ENCODE measurements at places on chromosomes 11 and 22. TPM values are rescaled to one million over a fixed set of nuclear protein-coding genes. Genes with fewer than 3 reads are reported as not detected.

DNA sequence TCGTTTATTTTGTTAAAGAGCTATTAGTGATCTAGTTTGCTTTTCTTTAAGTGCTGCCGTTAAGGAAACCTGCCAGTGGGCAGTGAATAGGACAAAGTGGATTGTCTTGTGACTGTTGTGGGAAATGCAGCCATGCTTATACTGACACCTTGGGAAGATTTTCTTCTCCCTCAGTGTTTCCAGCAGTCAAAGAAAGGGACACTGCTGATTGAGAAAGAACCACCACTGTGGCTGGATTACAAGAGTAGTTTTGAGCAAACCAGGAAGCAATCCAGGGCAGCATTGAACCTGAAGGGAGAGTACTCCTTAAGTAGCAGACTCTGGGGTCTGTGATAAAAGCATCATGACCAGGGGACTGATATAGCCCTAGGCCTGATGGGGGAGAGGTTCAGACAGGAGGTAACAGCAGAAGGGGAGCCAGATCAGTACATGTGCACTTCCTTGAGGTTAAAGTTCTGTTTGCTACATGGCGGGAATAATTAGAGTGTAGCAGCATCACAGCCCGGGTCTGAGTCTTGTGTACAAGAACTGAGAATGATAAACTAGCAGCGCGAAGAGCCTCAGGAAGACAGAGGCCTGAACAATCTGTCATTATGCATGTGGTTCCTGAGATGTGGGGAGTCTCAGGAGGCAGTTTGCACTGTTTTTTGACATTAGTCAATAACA lies 167.8 kb downstream of the C11orf91 start:
- DNase-seq = no peak

DNA sequence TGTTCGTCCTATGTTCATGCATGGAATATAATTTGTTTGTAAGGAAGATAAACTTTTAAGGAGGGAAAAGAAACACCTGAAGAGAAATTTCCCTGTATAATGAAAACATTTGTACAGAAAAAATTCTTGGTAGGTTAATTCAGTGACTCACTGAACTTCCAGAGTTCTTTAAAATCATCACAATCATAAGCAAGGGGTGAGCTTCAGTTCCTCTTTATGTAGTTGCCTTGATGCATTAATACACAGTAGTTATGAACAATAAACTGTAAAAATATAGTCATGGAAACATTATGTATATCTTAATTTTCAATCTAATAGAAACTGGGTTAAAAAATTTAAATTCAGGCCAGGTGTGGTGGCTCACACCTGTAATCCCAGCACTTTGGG lies 1.1 kb upstream of the C11orf65 start:
- no peak for DNase-seq

DNA sequence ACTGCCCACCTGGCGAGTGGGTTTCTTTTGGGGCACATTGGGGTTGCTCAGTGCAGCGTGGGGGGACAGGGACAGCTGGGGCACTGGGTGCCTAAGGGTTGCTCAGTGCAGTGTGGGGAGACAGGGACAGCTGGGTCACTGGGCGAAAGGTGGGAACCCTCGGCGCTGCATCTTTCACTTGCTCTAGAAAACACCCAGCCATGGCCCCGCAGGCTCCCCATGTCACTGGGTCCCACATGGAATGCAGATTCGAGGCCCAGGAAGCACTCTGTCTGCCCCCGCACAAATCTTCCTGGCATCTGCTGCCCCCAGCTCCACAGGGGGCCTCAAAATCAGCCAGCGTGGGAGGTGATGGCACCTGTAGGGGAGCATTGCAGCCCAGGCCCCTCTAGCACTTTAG lies 229.3 kb downstream of the BRD1 start:
- DNase-seq = no peak

GRCh38 chr11:72208281-72208680 lies 8.3 kb upstream of the FOLR2 start:
- no peak for DNase-seq

GRCh38 chr11:61335355-61335710 lies 2.3 kb downstream of the TKFC start:
- DNase-seq = no peak

DNA sequence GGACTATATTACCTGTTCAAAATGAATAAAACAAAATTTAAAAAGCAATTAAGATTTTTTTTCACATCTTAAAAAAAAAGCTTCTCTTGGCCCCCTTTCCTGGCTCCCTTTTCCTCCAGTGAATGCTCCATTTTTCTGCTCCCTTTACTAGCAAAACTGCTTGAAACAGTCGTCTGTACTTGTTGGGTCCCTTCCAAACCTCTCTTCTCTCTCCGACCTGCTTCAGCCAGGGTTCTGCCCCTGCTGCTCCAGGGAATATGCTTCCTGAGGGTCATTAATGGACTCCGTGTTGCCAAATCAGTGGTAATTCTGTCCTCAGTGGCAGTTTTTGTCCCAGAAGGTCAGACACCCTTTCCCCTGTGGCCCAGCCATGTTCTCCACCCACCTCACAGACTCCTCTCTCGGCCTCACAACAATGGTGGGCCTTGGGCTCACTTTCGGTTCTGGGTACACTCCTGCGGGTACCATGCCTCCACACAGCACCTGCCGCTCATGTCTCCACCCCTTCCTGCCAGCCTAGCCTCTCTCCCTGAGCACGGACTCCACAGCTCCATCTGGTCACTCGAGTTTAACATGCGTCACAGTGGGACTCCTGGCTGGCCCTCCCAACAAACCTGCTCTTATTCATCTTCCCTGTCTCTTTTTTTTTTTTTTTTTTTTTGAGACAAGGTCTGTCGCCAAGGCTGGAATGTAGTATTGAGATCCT lies 7.8 kb upstream of the POLR3H start:
- no peak for DNase-seq

GRCh38 chr11:60950933-60951605 lies 907 bp downstream of the SLC15A3 start:
- DNase-seq = no peak

DNA sequence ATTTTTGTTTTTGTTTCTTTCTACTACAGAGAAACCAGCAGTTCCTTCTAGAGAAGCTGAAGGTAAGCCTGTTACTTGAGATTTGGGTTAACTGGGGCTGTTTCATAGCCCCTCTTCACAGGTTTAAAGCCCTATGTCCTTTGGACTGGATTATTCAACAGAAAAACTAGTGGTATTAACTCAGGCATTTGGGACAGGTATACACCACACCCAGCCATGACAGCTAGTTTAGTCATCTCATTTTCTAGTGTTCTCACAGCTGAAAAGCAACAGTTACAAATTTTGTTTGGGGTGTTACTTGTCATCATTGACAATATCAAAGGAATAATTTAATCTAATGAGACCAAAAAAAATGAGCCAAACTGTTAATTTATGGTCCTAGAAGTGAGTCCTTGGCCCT lies 14.0 kb downstream of the LAYN start:
- DNase-seq = peak; percentile 38

IRAG1 gene
- not detected for total RNA-seq

GAB4 gene
- total RNA-seq = not detected

DNA sequence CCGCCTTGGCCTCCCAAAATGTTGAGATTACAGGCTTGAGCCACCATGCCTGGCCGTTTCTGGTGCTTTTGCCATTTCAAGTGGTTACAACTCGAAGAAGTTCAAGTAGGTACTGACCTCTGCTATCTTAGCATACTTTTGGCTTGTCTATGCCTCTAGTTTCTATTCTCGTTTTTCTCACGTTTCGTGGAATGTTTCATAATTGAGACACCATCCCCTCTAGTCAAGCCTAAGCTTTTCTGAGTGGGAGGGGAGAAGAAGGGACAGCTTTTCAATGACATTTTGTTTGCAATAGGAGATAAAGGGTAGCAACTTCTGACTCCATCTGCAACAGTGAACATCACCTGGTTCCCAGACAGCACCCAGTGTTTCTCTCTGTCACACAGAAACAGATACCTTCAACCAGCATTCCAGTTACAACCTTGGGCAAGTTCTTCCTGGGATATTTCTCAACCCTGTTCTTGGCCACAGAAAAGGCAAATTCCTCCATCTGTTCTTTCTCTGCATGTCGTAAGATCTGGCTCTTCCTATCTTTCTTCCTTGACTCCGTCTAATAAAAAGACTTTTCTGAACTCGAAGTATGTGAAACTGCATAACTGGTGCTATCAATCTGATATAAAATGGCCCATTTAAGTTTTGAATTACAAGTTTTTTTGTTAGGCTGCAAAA lies 25.5 kb downstream of the DDI1 start:
- peak; percentile 63 for DNase-seq

GRCh38 chr11:34915136-34916014 lies 804 bp downstream of the APIP start:
- peak; percentile 35 for DNase-seq

DNA sequence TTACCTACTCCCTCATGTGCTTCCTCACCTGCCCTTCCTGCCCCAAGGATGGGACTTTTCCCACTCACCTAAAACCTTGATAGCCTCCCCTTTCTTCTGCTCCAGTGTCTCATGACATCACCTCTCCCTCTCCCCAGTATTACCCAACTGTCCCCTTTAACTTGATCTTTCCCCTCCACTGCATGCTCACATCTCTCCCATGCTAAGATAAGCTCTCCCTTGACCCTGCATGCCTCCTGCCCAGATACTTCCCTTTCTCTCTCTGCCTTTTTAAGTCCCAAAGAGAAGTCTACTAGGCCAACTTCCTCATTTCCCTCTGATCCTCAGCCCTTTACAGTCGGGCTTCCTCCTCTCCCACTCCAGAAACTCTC lies 14.8 kb downstream of the CD3E start:
- no peak for DNase-seq

MMP7 gene
- not detected for total RNA-seq

GRCh38 chr11:116986521-116987105 lies 111.6 kb downstream of the SIK3 start:
- DNase-seq = peak; percentile 78

VPREB1 gene
- not detected for total RNA-seq

- no peak for DNase-seq
These were observed 176.1 kb downstream of the IGLL1 start for GRCh38 chr22:23403720-23404688.

GRCh38 chr11:108669286-108669685 lies 4.4 kb downstream of the DDX10 start:
- DNase-seq = no peak

GRCh38 chr11:110830344-110830743 lies 118.1 kb upstream of the ARHGAP20 start:
- no peak for DNase-seq

SYT9 gene
- total RNA-seq = not detected

- DNase-seq = no peak
These were observed 11.7 kb upstream of the FOLR2 start for GRCh38 chr11:72204886-72205285.

DNA sequence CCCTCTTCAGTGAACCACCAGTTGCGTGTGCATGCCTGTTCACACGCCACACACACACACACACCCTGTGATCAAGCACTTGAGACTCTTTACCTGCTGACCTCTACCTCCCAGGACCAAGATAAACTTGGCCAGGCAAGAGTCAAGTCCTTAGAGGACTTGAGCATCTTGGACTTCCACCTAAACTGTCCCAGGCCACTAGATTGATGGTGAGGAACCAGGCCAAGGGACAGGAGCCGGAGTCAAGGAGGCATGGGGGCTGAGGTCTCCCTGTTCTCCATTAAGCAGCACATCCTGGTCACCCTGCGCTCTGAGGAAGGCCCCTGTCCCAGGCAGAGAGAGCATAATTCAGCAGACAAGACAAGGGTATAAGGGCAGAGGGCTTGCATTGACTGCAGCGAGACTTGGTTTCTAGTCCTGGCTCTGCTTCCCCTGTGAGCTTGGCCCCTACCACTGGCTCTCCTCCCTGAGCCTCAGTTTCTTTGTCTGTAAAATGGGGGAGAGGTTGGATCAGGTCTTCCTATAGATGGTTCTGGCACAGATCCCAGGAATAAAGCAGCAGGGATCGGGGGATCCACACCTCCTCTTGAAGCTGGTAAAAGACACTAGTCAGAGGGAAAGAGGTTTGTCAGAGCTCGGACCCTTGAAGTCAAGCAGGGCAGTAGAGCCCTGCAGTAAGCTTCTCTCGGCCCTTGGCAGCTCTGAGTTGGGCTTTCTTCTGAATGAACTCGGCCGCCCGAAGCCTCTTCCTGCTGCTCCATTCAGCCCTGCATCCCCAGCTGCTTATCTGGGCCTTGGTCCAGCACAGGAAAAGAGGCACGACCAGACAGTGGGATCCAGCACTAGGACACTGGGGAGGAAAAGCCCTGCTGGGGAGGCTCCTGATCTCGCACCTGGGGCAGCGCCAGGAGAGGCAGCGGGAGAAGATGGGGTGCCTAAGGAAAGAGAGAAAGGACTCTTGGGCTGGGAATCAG lies 2.0 kb downstream of the CREB3L1 start:
- DNase-seq = no peak

GRCh38 chr11:13324141-13324540 lies 46.6 kb downstream of the BMAL1 start:
- DNase-seq = no peak

DNA sequence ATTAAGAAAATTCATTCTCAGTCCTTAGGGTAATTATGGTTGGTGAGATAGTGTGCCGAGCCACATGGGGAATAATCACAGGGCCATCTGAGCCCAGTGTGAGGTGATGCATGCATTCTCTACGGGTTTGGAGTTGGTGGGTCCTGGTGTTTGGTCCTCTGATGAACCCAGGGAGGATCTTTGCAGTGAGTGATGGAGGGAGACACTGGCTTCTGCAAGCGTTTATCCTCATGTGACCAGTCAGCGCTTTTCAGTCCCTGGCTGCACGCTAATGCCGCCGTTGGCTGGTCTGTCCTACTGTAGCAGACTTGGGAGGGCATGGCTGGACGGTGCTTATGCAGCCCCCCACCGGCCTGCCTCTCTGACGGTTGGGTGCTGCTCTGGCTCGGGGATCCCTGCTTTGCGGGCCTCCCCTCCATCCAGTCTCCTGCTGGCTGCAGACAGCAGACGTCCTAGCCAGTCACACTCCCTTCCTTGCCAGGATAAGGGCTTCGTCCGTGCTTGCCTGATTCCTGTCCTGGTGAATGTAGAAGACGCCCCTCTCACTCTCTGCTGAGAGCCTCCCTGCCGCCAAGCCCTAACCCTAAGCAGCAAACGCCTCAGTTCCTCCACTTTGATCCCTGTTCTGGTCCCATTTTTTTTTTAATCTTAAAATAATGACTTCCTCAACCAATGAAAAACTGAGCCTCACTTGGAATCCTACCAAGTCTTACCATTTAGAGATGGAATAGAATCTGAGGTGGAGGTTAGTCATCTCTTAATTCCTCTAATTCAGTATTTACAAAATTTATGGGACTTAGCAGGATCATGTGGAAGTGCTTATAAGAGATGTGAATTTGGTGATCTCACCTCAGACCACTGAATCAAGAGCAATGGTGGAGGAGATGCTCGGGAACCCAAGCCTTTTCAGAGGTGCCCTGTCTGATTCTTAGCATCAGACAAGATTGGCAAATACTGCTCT lies 143.7 kb upstream of the SORL1-AS1 start:
- peak; percentile 35 for DNase-seq

- DNase-seq = no peak
These were observed at the start of gene MS4A4A for GRCh38 chr11:60280412-60280811. Gene MS4A4A (plus strand): TSS chr11:60280666. CDS start chr11:60280676, 10 bp downstream.

SEPTIN3 gene
- 0.29 TPM for total RNA-seq

- no peak for DNase-seq
These were observed 135.0 kb upstream of the RCN1 start for GRCh38 chr11:31955838-31956237.

All from MCF 10A (cell line).